ENCODE measurements at places on chromosomes 12 and 14.

DNA sequence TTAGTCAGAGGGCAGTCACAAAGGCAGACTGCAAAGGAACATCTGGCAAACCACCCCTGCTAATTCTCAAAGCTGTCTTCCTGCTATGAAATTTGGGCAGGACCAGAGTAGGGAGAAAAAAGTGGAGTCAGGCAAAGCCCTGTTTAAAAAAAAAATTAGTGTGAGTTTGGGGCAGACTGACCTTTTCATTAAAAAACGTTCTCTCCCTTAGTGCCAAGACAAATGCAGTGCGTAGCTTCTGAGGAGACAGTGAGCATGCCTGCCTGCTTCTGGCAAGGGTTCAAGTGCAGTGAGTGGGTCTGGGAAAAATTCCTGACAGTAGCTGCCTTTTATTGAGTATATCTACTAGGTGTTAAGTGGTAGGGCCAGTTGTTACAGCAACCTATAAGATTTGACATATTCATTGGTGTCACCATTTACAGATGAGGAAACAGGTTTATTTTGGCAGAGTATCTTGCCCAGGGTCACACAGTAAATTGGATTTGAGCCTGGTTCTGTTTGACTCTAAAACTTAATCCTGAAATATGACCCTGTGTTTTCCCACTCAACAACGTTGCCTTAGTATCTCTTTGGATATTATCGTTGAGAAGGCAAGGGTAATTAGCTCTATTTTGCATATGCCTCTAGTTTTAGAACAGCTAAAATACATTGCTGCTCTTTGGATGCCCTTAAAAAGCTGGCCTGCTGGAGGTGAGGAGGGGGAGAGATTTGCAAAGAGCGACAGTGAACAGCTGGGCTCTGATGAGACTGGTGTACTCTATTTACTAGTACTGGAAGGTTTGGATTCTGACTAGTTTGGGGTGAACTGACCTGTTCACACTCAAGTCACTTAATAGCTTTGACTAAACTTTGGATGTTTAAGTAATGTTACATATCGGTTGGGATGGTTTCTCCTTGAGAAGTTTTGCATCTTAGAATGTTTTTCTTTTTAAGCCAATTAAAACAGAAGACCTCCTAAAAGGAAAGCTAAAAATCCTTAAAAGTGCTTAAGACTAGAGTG lies 72.8 kb downstream of the PAPOLA start:
- peak; percentile 60 for DNase-seq

DNA sequence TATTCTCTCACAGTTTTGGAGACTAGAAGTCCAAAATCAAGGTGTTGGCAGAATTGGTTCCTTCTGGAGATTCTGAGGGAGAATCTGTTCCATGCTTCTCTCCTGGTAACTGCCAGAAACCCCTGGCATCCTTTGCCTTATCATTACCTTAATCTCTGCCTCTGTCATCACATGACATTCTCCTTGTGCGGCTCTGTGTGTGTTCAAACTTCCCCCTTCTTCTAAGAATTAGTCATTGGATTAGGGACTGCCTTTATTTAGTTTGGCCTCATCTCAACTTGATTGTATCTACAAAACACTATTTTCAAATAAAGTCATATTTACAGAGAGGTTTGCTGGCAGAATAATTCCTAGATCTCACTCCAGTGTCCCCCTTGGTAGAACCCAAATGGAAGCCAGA lies 68.9 kb downstream of the ZNF641 start:
- no peak for DNase-seq

DNA sequence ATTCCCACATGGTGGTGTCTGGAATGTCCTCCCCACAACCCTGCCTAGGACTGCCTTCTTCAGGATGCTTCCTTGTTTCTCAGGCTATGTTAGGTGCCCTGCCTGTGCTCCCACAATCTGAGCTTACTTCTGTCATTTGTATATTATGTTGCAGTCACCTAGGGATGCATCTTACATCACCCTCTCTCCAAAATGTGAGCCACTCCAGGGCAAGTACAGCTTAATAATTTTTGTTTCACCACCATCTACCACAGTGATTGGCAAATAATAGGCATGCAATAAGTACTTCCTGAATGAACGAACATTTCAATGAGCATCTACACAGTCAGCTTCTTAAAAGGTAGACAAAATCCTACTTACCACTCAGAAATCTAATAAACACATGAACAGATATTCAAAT lies 37.6 kb downstream of the ZFYVE26 start:
- DNase-seq = no peak

- no peak for DNase-seq
Measured at GRCh38 chr12:55899082-55899481, 28.6 kb downstream of the PYM1 start.

GRCh38 chr12:6613776-6614512 lies 6.8 kb upstream of the CHD4 start:
- peak; percentile 98 for DNase-seq

DNA sequence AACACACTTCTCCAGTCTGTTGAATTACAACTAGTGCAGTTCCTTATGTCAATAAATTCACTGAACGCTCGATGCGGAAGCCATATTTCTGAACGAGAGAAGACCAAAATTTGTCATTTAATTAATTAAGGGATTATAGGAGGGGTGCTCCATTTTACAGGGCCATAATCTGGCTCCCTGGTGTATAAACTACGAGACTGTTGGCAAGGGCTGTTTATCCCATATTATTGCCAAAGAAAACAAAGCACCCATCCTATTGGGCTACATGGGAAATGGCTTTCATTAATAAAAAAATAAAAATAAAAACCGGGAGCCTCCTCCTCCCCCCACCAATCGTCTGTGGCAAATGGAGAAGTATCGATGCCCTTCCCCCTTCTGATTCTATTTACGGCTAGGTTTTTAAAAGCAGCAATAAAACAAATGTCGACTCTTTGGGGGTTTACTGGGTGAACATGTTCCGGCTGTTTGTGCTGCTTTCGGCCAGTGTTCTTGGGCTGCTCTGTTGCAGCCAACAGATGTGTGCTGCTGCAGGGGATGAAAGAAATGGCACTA lies 24.8 kb downstream of the ATF7 start:
- no peak for DNase-seq

- DNase-seq = no peak
Measured at GRCh38 chr12:112964915-112965314, 13.4 kb upstream of the OAS2 start.

DNA sequence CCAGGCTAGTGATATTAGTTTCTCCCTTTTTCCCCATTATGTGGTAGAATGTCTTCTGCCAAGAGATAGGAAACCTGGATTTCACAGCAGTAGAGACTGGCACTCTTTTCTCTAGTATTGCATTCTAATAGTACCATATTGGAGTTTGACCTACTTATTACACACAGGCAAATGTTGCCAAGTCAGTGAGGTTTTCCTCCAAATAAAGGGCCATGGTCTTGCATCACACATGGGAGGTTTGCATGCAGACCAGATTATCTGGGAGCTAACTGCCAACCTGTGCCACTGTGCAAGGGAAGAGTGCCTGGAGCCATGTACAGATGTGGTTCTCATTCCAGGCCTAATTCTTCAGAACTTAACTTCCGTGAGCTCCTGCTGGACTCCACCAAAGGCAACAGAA lies 113.3 kb downstream of the ANO6 start:
- DNase-seq = no peak

DNA sequence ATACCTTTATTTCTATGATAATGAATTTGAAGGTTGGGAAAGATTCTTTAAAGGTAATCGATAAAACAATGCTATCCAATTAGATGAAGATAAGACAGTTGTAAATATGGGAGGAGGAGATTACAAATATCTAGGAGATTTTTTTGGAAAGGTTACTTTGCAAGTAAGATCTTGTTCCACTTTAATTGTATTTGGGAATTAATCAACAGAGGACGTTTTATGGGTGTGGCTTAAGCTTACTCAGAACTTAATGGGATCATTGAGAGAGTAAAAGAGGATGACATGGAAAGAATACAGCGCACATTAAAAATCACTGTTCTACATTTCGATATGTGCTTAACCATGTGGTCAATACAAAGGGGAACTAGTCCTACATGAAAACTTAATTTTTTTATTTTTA lies 3.5 kb upstream of the LRIG3 start:
- DNase-seq = no peak

- peak; percentile 37 for DNase-seq
Measured at GRCh38 chr14:37903343-37904191, 304.1 kb upstream of the SSTR1 start.
